Stimulated activated CD8-positive, alpha-beta memory T cell treated with anti-CD3 and anti-CD28 coated beads, Interleukin-7, amount 100 ng/mL, for 1 hour (primary cell): ENCODE measurements at places on chromosomes 1 and 21.
A peak's percentile ranks its signal among the peaks of the same experiment; 100 is the strongest.

DNA sequence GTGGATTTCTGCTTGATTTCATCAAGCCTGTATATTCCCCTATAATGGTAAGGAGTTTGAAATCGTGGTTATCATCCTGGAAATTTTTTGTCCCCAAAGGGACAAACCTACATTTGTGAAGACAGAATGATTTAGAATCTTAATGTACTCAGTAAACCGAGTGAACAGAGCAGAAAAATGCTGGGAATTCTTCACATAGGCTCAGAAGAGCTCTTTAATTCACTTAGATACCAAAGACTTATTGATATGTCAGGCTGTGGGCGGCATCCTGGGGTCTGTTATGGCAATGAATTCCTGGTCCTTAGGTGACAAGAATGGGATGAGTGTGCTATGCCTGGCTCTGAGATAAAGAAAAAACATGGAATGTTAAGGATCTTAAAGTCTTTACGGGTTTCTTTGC, 74.9 kb downstream of the ROR1 start:
- no peak for DNase-seq

GRCh38 chr1:9194024-9194423, 40.5 kb upstream of the H6PD start:
- DNase-seq = no peak

- no peak for DNase-seq
These were observed 22.9 kb downstream of the ATP2B4 start for GRCh38 chr1:203649551-203649998.

GRCh38 chr1:10170239-10170574, 40.2 kb upstream of the KIF1B start:
- DNase-seq = no peak

- peak; percentile 27 for DNase-seq
These were observed 1.0 kb upstream of the S100B start for GRCh38 chr21:46605767-46606426.

DNA sequence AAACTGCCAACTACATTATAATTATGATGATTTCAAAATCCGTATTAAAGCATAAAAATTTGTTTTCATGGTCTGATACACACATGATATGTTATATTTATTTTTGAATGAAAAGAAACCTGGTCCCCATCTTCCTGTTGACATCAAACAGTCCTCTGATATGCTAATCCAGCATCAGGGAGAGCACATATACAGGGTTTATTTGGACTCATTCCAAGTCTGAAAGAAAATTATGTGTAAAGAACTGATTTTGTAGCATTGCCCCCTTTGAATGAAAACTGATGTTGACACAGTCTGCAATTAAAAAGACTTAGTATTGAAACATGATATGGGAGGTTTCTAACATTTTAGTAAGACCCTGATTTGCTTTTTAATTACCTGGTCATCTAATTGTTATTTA, 119.4 kb downstream of the NEK7 start:
- no peak for DNase-seq

GRCh38 chr21:17495680-17496079, 17.2 kb upstream of the CXADR start:
- DNase-seq = no peak

GRCh38 chr1:115373305-115373704, 35.3 kb upstream of the NGF start:
- DNase-seq = no peak

DNA sequence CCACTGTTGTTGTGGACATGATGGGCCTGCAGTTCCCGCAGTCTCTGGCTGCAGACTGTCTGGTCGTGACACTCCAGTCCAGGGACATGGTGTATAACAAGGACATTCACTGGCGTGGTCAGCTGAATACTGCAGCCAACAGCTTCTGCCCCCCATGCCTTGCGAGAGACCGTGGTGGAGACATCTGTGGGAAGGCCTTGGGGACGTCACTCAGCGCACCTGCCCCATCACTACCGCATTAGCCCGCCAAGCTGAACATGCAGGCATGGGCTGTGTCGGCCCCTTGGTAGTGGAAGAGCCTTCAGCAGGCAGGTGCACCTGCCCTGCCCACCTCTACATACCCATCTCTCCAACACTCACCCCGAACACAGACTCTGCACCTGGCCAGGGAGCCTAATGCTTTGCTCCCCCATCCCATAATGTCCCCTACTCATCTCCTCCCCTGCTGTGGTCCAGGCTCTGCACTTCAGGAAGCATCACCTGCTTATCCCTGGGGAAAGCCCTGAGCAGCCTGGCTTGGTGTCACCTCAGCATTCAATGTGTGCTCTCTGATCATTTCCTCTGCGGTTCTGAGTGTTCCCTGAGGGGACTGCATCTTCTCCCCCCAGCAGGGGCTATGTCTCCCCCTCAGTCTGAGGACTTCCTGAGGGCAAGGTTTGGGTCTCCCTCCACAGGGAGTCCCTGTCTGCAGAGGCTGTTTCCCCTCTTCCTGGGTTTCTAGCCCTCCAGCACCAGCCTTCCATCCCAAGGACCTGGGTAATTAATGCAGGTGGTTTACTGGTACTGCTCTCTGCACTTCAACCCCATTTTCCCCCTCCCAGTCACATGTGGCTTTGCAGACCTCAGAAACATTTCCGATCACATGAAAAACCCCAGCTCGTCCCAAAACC, 3.2 kb downstream of the PGLYRP4 start:
- no peak for DNase-seq

DNA sequence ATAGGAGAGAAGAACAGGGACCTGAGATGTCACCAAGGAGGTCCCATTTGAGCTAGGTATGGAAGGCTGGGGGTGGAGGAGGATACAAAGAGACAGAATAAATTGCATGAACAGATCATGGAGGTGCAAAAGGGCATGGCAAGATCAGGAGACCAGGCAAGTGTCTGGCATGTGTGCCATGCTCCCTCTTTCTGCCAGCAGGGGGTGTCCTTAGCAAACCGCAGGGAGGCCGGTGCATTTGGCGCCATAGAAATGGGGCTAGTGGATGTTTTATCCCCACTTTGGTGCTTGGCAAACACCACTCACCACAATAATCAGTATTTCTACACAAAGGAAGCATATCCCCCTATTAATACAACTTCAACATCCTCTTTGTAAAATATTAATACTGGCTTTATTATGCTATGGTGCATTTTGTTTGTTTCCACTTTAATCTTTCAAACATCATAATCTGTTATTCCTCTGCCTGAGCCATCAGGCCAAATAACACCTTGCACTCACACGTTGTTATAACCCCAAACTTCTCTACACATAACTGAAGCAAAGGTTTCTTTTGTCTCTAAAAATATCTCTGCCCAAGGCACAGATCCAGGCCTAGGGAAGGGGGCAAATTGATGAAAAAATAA, 25.9 kb downstream of the S100A6 start:
- peak; percentile 49 for DNase-seq

DNA sequence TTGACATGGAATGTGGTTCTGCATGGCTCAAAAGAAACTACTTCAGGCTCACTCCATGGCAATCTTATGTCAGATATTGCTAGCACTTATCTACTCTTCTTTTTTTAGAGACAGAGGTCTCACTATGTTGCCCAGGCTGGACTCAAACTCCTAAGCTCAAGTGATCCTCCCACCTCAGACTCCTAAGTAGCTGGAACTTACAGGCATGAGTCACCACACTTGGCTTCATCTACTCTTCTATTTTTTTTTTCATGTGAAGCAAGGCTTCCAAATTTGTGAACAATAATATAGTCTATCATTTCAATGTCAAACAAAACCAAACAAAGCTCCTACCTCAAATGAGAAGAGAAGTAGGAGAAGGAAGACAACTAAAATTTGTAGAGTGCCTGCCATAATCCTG, 7.5 kb upstream of the PSEN2 start:
- DNase-seq = no peak

DNA sequence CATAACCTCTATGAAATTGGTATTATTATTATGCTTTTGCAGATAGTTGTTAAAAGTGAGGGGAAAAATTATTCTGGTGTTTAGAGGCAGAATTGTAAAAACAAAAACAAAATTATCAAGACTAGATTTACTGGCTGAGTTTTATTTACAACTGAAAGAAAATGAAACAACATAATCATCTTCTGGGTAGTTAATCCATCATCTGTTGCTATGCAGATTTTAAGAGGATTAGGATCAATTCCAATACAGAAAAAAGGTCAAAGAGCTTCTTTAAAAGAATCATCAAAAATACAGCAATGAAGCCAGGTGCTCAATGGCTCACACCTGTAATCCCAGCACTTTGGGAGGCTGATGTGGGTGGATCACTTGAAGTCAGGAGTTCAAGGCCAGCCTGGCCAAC, 8.3 kb downstream of the GOLT1A start:
- no peak for DNase-seq

DNA sequence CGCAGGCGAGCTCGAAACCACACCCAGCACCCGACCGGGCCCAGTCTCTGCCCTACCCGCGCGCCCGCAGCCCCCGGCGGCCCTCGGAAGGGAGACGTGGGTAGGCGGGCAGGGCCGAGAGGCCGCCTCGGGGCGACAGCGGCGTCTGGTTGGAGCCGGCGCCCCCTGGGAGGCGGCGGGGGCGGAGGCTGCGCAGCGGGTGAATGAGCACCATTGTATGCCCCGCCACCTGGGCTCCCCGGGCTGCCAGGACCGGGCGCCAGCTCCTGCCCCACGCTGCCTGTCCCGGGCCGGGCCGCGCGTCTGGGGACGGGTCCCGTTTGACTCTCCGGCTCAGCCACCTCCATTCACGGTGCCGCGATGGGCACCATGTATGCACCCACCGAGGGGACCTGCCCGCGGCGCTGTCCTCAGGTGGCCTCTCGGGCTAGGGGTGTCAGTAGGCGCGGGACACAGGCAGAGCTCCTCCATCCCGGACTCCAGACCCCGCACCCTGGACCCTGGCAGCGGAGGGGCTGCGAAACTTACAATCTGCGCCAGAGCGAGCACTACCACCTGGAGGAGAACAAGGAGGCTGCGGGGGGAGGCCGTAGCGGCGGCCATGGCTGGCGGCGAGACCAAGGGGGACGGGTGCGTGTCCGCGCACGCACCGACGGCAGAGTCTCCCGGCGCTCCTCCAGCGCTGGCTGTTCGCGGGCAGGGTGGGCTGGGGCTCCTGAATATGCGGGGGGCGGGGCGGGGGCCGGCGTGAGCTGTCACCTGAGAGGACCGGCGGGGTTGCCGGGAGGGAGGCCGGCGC, at the start of gene COL9A2:
COL9A2 (minus strand) TSS at position 692 of the 799 bp plus-strand sequence; CDS start at position 603, 89 bp downstream.
- DNase-seq = peak; percentile 41

DNA sequence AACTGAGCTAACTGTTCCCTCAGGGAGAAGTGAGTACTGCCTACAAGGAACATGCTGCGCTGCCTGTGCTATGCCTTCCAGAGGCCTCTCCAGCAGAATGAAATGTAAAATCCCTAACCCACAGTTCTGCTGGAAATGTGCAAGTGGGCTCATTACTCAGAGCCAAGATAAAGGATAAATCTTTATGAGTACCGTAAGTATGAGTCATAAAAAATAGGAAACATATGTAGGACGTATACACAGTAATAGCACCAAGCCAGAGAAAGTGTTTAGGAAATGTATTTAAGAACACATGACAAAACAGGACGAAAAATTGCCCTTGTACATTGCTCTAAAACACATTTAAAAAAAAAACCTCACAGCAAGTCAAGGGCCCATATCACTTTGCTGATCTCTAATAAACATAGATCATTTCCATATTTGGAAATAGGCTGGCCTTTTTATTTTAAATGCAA, 104.6 kb downstream of the TGFBR3 start:
- DNase-seq = no peak

- DNase-seq = no peak
These were observed 2.9 kb downstream of the CACHD1 start for GRCh38 chr1:64472805-64473204.

DNA sequence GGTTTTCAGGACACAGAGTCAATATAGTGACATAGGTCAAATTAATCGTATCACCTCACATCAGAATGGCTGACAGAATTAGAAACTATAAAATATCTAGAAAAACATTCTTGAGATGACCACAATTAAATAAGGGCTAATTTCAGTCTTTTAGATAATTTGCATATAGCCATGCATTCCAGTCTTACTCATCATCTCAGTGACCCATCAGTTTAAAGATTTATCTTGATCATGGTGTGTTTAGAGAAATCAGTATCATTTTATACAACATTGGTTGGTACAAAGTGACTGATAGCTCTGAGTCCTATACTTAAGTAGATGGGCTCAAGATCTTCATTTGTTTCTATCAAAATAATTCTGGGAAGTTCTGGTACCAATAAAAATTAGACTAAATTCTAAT, 262.3 kb upstream of the SNX7 start:
- DNase-seq = no peak

DNA sequence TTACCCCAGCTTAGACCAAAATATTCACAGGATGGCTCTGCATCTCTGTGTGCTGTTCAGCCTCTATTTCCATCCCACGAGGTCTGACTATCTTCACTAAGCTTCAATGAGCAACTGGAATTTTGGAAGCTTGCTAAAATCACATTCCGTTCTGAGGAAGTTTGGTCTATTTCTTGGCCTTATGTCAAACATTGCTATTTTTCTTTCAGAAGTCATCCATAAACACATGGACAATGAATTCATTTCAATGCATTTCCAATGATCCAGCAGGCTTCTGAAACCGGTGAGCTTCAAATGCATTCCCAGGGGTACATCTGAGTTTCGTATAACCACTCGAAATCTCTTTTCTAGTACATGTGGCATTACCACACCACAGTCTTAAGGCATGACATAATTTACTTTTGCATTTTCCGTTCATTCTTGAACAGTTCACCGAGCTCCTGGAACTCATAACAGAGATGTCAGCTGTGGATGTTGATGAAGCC, 294.1 kb upstream of the KAZN start:
- DNase-seq = no peak

DNA sequence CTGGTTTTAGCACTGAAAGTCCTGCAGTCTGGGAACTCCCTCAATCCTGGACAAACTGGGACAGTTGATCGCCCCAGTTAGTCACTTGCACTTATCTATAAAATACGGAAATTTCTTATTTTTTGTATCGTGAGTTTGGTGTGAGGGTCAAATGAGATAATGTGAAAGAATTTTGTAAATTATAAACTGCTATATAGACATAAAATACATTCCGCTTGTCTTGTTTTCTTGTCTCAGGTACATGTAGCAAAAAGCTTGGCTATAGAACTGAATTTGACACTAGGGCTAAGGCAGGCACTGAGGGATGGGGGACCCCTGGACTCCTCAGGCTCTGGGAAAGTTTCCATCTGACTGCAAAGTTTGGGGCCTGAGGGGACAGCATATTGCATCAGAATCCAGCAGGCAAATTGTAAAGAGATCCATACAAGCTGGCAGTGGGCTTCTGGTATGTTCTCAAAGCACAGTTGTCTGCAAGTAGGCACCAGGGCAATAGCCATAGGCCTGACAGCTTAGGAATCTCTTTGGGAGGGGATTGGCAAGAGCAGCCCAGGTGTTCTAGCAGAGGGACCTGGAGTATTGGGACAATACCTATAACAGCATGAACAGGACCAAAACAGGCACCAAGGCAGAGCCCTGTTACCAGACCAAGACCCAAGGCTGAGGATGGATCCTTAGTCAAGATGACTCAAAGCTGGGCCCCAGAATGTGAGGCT, 44.3 kb downstream of the S1PR1 start:
- DNase-seq = no peak

GRCh38 chr1:6970221-6970620, 185.0 kb downstream of the CAMTA1 start:
- DNase-seq = no peak

GRCh38 chr1:240533154-240533780, 78.7 kb downstream of the GREM2 start:
- no peak for DNase-seq

GRCh38 chr1:47805921-47806361, 191.2 kb downstream of the TRABD2B start:
- DNase-seq = no peak

- DNase-seq = no peak
These were observed 19.3 kb upstream of the PTPRF start for GRCh38 chr1:43511394-43511793.

- DNase-seq = no peak
These were observed 87.4 kb upstream of the KIF1B start for GRCh38 chr1:10122926-10123325.

- no peak for DNase-seq
These were observed 6.7 kb downstream of the FCRL1 start for GRCh38 chr1:157813269-157813668.
